ENCODE measurements at places on chromosomes 16 and 17.

DNA sequence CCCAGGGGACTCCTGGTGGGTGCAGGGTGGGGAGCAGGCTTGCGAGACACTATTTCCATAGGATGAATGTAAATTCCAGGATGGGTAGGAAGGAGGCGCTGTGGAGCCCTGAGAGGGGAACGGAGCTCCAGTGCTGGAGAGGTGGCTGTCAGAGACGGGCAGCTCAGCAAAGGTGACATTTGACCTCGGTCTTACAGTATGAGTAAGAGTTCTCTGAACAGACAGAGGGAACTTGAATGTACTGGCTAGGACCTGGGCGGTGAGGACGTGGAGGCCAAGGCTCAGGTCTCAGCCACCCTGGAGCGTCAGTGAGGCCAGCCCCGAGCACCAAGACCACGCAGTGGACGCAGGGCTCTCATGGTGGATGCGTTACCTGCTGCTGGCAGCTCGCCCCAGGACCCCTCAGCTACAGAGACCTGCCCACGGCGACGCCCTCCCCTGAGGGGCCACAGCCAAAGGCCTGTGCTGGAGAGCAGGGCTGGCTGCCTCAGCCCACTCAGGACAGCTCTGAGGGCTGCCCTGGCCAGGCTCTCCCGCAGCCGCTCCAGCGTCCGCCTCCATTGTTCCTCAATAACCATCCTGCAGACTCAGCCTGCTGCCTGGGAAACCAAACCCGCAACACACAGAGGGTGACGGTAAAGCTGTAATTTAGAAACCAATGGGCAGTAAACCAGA is 65.9 kb upstream of the TNRC6C start:
- DNase-seq: no peak

- no peak for DNase-seq
Measured at GRCh38 chr16:60681043-60681442, 1355.2 kb downstream of the CDH8 start.

GRCh38 chr17:222172-222571 is 40.7 kb upstream of the DOC2B start:
- DNase-seq: no peak

GRCh38 chr16:51429041-51429440 is 278.0 kb upstream of the SALL1 start:
- DNase-seq: no peak

DNA sequence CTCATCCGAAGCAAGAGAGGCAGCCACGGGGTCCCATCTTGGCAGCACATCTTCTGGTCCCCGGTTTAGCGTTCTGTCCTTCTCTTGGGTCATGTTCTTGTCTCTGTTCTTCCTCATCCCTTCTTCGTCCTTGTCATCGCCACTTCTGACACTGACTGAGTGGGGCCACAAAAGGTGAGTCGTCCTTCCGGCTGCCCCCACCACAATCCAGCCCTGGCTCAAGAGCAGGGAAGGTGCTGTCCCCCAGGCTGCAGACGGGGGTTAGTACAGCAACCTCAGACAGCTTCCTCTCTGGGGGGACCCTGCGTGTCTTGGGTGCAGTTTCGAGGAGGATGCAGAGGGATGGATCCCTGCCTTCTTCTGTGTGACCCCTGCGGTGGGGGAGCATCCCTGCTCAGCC is 21.8 kb downstream of the NAA60 start:
- DNase-seq: no peak

DNA sequence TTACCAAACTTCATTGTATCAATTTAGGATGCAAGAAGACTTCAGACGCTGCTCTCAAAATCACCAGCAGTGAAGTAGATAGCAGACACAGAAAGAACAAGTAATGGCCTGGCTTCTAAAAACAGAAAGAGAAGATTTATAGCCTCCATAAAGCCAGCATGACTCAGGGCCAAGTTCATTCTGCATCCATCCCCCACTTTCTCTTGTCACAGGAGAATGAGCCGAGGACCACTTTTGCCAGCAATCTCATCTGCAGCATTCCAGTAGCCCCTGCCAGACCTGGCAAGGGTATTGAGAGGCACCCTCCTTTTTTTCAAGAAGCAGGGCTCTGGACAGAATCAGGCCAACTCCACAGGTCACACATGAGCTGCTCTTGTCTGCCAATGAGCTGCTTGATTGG is 355.4 kb upstream of the SOX9 start:
- DNase-seq: no peak

GRCh38 chr17:55285340-55286301 is 20.9 kb downstream of the HLF start:
- DNase-seq: no peak

DNA sequence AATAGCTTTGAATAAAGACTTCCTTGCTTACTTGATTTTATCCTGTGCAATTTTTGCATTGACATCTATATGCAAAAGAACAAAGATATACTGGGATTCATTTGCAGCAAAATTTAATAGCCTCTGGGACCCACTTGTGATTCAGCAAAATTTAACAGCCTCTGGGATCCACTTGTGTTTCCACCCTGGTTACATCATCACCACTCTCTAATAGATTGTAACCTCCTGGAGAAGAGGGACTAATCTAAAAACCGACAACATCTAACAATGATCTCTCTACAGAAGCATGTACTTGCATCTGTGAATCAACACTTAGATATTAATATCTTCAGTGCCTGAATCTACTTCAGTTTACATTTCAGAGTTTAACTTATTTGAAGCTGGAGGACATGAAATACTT is 202.0 kb upstream of the CPHXL start:
- no peak for DNase-seq

DNA sequence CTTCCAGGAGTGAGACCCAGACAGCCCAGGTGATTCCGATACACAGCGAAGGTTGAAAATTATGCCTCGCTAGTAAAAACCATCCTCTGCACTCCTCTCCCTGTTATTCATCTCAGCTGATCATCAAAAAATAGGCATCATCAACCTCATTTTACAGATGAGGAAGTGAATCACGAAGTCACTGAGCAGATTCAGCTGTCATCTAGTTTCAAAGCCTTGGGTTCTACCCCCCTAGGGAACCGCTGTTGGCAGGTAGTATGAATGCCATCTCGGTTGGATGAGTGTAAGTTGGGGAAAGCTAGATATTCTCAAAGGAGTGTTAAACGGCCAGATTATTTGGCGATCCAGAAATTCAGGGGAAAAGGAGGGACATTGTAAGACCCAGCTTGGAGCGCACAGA is 2.0 kb downstream of the CRYM start:
- DNase-seq: no peak

DNA sequence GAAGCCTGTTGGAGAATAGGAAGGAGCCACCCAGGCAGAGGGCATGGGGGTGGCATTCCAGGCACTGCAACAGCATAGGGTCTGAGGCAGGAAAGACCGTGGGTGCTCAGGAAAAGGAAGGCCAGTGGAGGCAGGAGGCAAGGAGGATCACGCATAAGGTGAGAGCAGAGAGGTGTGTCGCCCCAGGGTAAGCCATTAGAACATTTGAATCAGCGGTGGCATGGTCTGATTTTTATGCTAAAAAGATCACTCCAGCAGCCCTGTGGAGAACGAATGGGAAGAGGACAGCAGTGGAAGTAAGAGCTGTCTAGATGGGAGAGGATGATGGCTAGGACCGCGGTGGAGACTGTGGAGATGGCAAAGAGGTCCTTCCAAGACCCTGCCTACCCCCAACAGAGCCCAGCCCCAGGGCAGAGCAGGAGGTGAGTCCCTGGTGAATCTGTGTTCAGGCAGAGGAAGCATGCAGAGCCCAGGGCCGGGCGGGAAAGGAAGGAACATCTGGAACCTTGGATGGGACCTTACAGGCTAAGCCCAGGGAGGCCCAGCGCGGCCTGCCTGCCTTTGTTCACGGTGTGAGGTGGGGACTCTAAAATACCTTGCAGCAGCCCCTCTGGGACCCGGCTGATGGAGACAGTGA is 7.8 kb downstream of the LPO start:
- no peak for DNase-seq

DNA sequence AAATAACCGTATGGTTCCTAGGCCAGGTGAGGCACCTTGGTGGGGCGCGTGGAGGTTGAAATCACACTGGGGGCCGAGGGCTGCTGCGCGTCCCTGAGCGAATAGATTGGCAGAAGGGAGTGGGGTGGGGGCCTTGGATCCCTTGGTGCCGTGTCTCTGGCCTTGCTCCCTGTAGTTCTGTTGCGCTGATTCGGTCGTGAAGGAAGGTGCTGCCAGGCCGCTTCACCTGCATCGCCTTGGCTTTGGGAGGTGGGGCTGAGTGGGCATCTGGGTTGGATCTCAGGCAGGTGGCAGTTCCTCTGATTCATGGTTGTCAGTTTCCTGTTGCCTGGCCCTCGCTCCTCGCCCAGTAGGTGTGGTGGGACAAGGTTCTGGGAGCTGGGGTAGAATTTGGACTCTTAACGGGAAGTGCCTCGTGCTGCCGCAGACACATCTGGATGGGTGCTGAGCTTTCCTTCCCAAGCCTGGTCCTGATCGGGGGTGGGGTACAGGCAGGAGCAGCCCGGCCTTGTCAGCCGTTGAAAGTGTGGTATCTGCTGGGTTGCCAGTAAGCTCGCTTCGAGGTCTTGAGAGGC is 30.1 kb downstream of the PGS1 start:
- DNase-seq: no peak

DNA sequence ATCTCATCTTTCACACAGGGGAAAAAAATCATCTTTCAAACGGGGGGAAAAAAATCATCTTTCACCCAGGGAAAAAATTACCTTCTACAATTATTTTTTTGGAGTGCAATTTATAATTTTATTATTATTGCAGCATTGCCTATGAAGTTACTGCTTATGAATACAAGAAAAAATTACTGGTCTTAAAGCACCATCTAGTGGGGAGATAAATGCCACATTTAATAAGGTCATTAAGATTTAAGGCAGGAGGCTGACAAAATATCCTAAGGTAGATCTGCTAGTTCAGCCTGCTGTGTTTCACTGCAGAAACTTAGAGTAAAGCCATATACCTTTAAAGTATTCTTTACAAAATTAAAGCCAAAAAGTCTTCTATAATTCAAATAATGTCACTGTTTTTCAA is 13.7 kb downstream of the SHCBP1 start:
- no peak for DNase-seq

Data from stimulated activated CD4-positive, alpha-beta T cell treated with anti-CD3 and anti-CD28 coated beads, TNF-alpha, amount 100 ng/mL, for 1 hour (primary cell).